NCI-H2081 treated with DMSO at 0.1 percent for 48 hours (cell line): ENCODE measurements at places on chromosomes 13 and 19.
A peak's percentile ranks its signal among the peaks of the same experiment; 100 is the strongest.

GRCh38 chr13:40345654-40346372 is 320.6 kb downstream of the FOXO1 start:
- no peak for DNase-seq

DNA sequence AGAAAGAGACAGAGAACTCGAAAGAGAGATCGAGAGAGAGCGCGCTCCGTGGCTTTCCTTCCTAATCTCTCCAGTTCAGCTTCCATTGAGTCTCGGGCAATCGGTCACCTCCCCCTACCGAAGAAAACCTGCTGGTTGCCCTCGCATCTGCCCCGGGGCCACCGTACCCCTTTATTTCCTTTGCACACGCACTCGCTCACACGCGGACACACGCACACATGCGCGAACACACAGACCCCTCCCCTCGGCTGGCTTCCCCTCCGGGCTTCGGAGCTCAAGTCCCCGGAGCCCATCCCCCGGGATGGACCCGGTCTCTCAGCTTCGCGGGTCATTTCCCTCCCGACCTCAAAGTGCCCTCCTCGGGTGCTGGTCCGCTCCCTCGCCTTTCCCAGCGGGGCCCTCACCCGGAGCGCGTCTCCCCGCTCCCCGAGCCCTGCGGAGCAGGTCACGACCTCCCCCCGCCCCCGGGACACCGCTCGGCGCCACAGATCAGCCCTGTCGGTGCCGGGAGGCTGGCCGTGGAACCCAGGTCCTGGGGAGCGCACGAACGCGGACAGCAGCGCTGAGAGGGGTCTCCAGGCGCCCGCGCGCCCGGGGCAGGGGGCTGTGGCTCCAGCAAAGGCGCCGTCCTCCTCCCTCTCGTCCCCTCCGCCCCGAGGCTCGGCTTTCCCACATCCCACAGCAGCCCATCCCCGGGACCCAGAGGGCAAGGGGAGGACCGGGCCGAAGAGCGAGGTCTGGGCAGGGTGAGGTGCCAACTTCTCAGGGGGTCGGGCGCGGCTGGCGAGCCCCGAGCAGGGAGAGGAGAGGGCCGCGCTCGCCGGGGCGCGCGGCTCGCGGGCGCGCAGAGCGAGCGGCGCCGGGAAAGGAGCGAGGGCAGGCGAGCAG is 1.8 kb downstream of the DACH1 start:
- no peak for DNase-seq

GRCh38 chr13:109869312-109870237 is 83.2 kb upstream of the IRS2 start:
- DNase-seq = no peak

DNA sequence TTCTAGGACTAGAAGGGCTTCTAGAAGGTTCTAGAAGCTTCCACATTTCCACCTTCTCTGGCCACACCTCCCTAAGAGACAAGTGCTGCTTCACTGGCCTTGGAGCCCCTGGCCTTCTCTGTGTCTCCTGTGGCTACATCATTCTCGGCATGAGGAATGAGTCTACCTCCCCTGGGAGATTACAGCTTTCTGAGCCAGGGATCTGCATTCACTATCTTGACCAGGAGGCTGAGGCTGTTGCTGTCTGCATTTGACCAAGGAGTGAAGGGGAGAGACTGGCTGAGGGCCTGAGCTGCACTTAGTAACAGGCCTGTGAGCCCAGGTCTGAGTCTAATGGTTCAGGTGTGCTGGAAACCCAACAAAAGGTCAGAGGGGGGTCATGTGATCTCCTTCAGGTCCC is 5.3 kb downstream of the CPAMD8 start:
- no peak for DNase-seq

DNA sequence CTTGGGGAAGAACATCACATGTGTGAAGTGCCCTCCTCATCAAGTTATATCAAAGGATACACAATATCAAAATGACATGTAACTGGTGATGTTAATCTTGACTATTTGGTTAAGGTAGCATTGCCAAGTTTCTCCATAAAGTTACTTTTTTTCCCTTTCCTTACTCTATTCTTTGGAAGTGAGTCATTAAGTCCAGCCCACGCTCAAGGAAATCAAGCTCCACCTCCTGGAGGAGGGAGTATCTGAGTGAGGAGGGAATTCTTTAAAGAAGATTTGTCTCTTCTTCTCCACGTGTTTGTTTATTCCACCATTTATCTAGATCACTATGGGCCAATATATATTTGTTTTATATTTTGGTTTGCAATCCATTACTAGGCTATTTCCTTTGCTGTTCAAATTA is 33.6 kb upstream of the FNDC3A start:
- no peak for DNase-seq

GRCh38 chr19:39377373-39378362 is 13.2 kb downstream of the PAF1 start:
- no peak for DNase-seq

DNA sequence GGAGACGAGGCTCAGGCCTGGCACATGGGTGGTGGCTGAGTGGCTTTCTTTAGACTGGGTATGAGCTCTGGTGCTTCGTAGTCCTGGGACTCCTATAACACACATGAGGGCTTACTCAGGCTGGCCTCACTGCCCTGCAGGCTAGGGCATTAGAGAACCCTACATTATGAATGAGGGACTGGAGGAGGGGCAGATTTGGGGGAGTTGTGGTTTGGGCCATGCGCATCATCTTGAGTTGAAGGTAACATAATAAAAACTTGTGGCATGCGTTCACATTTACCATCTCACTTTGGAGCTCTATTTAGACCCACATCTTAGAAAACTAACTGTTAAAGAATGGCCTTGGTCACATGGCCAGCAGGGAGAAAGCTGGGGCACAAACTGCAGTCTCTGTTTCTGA is 54.2 kb downstream of the STARD13 start:
- DNase-seq = no peak

GRCh38 chr13:46475541-46475991 is 77.4 kb upstream of the LRCH1 start:
- no peak for DNase-seq

DNA sequence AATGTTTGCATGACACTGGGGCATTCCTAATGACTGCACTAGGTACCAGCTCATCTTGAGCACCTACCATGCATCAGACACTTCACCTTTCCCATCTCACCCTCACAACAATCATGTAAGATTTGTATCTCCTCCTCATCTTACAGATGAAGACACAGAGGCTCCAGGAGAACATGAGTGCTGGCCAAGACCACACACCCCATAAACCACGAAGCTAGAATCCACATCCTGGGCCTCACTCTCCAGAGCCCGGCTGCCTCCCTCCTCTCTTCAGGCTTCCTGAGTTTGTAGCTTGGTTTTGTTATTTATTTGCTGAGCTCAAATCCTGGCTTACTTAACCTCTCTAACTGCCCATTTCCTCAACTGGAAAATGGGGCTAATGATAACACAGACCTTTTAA is 25.9 kb downstream of the FAM216B start:
- DNase-seq = no peak

- no peak for DNase-seq
These were observed 188.1 kb downstream of the NHLRC3 start for GRCh38 chr13:39226359-39226758.

- no peak for DNase-seq
These were observed 6.7 kb downstream of the ZNF793 start for GRCh38 chr19:37513397-37513796.

- DNase-seq = peak; percentile 46
These were observed 571.7 kb downstream of the LIG4 start for GRCh38 chr13:107643615-107644014.

DNA sequence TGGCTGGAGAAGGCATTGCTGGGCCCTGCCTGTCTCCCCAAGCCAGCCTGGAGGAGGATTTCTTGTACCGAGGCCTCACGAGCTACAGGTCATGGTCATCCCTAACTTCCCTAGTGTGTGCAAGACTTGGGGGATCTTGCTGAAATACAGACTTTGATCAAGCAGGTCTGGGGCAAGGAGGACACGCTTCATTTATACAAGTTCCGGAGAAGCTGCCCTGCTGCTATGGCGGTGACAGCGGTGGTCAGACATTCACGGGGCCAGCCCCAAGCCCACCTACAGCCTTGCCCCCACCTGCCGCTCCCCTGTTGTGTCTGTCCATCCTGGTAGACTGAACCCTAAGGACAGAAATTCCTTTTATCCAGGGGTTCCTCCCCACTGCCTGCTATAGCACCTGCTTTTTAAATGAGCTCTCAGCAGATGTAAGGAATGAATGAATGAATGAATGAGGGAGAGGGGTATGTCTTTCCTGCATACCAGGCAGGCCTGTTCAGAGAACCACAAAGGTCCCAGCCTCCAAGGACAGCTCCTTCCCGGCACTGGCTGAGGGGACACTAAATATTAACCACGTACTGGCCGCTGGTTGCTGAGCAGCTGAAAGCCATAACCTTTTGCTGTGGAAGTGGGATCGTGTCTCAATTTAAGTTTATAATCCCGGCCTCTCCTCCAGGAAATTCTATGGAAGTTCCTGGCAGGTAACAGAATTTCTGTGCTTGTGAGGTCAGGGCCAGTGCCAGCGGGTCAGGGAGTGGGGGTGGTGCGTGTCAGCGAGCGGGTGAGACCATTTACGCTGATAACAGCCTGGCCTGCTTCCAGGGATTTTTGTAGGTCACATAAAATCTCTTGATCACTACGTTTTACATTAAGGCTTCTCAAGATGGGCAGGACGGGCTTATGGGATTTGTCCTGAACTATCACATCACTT is 27.1 kb downstream of the TSSK6 start:
- DNase-seq = no peak

GRCh38 chr13:98479496-98480003 is 97.4 kb downstream of the STK24 start:
- DNase-seq = no peak

- no peak for DNase-seq
These were observed at the start of gene CRX for GRCh38 chr19:47821460-47822020. Gene CRX (plus strand): TSS chr19:47821937. CDS start chr19:47834444, 12,507 bp downstream.

- DNase-seq = no peak
These were observed 2.0 kb downstream of the DNAJC3 start for GRCh38 chr13:95678967-95679366.

DNA sequence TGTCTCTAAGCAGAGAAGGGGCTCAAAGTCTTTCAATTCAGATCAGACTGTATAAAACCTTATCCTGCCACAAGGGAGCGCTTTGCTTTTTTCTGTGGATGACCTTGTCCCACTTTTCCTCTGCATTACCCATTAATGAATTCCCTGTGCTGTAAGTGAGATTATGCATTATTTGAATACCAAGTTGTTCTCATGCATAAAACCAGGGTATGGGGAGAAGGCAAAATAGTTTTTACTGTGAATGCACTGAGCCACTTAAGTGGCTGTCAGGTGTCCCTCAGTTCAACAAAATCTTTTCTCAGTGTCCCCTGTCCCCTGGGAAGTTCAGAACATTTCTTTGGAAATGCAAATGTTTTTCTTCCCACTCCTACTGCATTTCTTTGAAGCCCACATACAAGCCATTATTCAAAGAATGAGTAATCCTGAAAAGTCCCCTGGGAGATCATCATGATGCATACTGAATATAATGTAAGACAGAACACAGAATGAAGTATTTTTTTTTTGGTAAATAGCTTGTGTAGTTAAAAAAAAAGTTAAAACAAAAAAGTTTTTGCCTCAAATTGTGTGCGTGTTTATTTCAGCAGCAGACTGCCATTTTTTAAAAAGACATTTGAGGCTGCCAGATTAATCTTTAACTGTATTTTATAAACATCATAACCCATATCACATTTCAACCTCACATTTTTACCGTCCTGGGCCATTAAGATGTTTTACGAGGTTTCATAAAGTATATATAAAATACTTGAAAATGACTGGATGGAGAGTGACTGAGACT is 506.7 kb upstream of the PCDH9 start:
- DNase-seq = no peak

GRCh38 chr19:35013820-35014754 is 14.0 kb downstream of the GRAMD1A start:
- DNase-seq = no peak

GRCh38 chr19:19427944-19428343 is 22.5 kb downstream of the GATAD2A start:
- DNase-seq = no peak

GRCh38 chr13:34207872-34208271 is 389.9 kb downstream of the RFC3 start:
- no peak for DNase-seq

GRCh38 chr19:47022140-47022536 is 2.5 kb downstream of the NPAS1 start:
- no peak for DNase-seq

GRCh38 chr19:3167533-3168272 is 10.9 kb upstream of the S1PR4 start:
- DNase-seq = no peak

- no peak for DNase-seq
These were observed 55.4 kb downstream of the SACS start for GRCh38 chr13:23377983-23378632.

- DNase-seq = peak; percentile 33
These were observed 321.1 kb downstream of the RBM26 start for GRCh38 chr13:79084802-79085424.

- DNase-seq = no peak
These were observed 128.8 kb downstream of the LMO7 start for GRCh38 chr13:75764926-75765310.

- DNase-seq = no peak
These were observed 84.9 kb downstream of the CHST8 start for GRCh38 chr19:33706631-33707030.

GRCh38 chr13:79128158-79128557 is 277.9 kb downstream of the RBM26 start:
- no peak for DNase-seq

GRCh38 chr13:45206340-45206739 is 5.5 kb upstream of the KCTD4 start:
- DNase-seq = no peak

DNA sequence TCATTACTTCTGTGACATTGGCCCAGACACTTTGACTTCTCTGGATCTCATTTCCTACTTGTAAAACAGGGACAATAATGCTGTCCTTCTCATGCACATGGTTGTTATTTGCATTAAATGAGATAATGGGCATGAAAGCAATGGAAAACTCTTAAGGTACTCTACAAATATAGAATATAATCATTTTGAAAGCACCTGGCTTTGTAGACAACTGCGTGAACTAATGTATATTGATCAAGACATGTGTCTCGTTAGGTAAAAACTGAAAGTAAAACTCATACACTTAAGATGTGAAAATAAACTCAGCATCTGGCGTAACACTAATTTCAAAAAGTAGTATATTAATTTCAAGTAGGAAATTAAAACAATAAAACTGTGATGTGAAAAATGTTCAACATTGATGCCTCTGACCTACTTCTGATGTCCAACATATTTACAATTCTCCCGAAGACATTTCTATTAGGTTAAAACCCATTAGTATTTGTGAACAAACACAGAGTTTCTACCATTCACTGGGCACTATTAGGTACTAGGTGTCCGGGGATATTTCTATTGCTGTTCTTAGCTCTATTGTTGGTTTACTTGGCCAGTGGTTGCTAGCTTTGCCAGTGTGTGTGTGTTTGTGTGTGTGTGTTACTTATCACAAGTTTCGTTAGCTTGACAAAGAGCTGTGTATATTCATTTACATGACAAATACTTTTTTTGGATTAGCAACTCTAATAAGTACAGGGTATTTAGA is 220.5 kb downstream of the KCNRG start:
- DNase-seq = no peak
